ENCODE measurements at places on chromosomes 2 and 18.

DNA sequence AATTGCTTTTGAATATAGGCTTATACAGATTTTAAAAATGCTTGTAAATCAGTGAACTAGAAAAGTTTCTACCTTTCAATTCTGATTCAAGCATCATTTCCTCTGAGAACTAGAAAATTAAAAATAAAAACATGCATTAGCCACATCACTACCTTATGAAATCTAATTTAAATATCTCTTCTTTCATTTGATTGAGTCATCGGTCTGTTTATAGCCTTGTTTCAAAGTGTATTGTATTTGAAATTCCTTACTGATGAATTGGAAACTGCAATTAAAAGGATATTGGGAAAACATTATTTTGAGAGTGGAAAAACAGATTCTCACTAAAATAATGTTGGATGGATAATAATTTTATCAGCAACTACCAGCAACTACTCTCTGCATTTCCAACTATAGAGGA is 717.7 kb upstream of the FAM98A start:
- DNase-seq = no peak

DNA sequence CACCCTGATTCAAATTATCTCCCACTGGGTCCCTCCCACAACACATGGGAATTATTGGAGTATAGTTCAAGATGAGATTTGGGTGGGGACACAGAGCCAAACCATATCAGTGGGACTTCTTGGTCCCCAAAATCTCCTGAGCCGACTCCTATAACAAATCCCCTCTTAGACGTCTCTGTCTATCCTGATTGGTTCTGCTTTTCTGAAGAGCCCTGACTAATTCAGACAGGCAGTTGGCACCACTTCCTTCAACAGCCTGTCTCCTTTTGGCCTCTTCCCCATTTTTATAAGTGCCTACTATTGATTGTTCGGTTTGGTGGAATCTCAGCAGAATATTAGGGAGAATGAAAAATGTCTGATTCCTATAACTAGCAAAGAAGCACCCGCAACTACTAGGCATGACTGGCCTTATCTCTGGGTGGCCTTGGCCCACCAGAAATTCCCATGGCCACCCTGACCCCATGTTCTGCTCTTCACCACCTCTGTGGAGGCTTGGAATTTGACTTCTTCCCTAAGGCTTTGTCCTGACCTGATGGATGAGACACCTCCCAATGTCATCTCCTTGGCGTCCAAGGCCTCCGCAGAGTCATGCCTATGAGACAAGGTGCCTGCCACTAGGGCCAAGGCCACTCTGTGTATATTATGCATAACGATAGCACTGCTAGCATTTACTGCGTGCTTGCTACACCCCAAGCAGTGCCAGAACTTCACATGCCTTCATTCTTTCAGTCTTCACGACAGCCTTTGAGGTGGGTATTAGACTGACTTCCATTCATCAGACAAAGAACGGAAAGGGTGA is 218.9 kb upstream of the COPS8 start:
- no peak for DNase-seq

GRCh38 chr2:148063633-148064032 is 42.7 kb downstream of the MBD5 start:
- no peak for DNase-seq

- DNase-seq = no peak
These were observed 712.7 kb upstream of the FAM98A start for GRCh38 chr2:34311816-34312215.

- DNase-seq = no peak
These were observed 422.8 kb upstream of the HNRNPA3 start for GRCh38 chr2:176789751-176790150.

DNA sequence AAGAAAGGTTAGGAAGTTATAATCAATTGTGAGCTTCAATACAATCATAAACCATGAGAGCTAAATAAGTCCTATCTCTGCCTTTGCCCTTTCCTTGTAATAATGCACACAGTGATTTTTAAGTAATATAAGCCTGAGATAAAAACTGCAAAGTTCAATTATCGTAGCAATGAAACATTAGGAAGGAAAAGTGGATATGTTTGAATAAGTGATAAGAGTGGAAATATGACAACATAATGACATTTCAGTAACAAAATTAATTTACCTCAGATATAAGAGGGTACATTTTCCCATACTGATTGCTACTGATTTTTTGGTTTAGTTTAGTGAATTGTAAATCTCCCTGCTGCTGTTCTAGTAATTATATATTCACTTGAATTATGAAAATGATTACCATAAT is 164.2 kb upstream of the FANCL start:
- DNase-seq = no peak

DNA sequence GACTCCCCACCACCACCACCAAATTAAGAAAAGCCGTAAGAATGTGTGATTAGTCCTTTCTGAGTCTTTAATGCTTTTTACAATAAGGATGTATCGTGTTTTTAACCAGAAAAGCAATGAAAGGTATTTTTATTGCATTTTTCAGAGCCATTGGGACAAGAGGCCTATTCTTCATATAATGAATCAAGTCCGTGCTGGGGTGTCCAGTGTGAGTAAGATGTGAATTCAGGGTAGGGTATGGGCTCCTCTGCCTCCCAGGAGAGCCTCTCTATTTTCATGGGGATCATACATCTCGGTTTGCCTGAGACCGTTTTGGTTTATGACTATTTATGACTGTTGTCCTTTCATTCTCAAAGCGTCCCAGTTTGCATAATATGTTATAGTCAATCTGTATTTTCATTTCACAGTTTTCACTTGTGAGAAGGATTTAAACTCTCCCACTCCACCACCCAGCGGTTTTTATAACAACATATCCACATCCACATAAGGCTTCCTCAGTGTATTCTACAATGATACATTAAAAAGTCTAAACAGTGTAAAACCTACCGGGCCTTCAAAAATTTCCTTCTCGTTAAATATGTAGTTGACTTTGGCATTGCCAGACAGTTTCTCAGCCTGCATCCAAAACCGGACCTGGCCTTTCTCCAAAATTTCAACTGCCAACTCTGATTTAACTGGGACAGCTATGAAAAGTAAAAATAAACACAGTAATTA is 80.8 kb upstream of the LPIN2 start:
- DNase-seq = no peak

Measured in GM12864 (cell line).